ENCODE measurements at places on chromosomes 13 and 19.
A peak's percentile ranks its signal among the peaks of the same experiment; 100 is the strongest.

- no peak for DNase-seq
Measured at GRCh38 chr19:4482721-4483364, 10.7 kb downstream of the HDGFL2 start.

DNA sequence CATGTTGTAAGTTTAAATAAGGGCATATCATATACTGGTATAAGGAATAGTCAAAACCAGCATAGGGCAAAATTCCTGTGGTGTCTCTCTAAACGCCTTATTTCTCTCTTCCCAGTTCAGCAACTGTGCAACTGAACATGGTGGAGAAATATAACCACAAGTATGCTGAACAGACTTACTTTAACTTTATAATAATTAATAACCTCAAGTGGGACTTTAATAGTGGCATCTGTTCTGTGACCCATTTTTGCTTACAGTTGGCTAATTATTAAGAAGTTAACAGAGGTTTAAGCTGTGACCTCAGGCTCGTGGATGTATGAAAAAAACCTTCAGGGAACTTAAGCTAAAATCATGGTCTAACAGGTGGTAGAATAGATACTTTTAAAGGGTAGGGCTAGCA is 54.3 kb downstream of the MICU2 start:
- DNase-seq = no peak

DNA sequence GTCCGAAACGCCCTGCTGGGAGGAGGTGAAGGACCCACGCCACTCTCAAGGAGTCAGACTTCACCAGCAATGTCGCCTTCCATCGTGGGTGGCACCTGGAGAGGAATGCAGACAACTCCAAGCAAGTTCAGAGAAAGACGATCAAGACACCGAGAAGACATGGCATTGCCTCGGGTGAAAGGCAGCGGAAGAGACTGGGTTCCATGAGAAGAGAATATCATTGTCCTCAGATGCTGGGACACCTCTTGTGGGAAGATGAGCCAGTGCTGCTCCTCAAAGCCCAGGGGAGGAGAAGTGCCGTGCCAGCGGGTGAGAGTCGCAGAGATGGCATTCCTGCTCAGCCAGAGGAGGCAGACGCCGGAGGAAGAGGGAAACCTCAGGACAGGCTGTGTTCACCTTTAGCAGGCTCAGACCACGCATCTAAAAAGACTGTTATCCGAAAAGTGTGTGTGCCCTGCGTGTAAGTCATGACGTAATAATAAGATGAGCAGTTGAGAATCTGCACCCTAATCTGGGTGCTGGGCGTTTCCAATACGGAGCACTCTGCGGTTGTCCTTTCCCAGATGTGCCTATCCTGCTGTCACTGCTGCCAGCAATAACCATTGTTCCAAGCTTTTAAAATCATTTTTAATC is 144.6 kb upstream of the SPACA7 start:
- DNase-seq = no peak

- peak; percentile 47 for DNase-seq
Measured at GRCh38 chr13:99351772-99352171, 44.6 kb upstream of the GPR183 start.

GRCh38 chr19:45306040-45306439 is 16.6 kb downstream of the CKM start:
- no peak for DNase-seq

- DNase-seq = no peak
Measured at GRCh38 chr19:22335716-22336115, 49.5 kb downstream of the ZNF729 start.

Data from activated CD4-positive, alpha-beta T cell treated with anti-CD3 and anti-CD28 coated beads for 48 hours (primary cell).